ENCODE measurements at places on chromosomes 13 and 19.

- no peak for DNase-seq
These were observed 2.4 kb upstream of the POU2F2 start for GRCh38 chr19:42134535-42135070.

GRCh38 chr13:52738719-52739467 is 727 bp downstream of the CNMD start:
- DNase-seq: peak; percentile 9

DNA sequence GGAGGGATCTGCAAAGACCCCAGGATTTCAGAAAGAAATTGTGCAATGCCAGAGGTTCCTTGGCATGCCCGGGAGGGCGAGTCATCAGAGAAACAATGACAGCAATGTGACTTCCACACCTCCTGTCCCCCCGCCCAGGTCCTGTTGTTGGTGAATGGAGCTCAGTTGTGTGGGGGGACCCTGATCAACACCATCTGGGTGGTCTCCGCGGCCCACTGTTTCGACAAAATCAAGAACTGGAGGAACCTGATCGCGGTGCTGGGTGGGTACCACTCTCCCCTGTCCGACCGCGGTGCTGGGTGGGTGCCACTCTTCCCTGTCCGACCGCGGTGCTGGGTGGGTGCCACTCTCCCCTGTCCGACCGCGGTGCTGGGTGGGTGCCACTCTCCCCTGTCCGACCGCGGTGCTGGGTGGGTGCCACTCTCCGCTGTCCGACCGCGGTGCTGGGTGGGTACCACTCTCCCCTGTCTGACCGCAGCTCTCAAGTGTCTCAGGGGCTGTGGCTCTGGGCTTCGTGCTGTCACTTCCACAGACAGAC is 5.2 kb upstream of the F10 start:
- DNase-seq: no peak

- DNase-seq: no peak
These were observed at the start of gene TOMM40 for GRCh38 chr19:44891016-44891882. Gene TOMM40, plus strand, starts transcription at chr19:44891254. Its CDS starts 162 bp downstream, at chr19:44891416.

- DNase-seq: peak; percentile 50
These were observed 1.5 kb downstream of the TCF3 start for GRCh38 chr19:1650650-1651567.

DNA sequence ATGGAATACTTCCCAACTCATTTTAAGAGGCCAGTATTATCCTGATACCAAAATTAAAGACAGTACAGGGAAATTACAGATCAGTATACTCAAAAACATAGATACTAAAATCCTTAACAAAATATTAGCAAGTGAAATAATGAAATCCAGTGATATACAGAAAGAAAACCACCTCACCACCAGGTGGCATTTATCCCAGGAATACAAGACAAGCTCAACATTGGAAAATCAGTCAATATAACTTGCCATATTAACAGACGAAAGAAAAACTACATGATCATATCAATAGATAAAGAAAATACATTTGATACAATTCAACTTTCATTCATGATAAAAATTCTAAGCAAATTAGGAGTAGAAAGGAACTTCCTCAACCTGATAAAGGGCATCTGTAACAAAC is 6.7 kb upstream of the GNA15 start:
- no peak for DNase-seq

- DNase-seq: no peak
These were observed 149.8 kb upstream of the TMTC4 start for GRCh38 chr13:100824366-100824765.

DNA sequence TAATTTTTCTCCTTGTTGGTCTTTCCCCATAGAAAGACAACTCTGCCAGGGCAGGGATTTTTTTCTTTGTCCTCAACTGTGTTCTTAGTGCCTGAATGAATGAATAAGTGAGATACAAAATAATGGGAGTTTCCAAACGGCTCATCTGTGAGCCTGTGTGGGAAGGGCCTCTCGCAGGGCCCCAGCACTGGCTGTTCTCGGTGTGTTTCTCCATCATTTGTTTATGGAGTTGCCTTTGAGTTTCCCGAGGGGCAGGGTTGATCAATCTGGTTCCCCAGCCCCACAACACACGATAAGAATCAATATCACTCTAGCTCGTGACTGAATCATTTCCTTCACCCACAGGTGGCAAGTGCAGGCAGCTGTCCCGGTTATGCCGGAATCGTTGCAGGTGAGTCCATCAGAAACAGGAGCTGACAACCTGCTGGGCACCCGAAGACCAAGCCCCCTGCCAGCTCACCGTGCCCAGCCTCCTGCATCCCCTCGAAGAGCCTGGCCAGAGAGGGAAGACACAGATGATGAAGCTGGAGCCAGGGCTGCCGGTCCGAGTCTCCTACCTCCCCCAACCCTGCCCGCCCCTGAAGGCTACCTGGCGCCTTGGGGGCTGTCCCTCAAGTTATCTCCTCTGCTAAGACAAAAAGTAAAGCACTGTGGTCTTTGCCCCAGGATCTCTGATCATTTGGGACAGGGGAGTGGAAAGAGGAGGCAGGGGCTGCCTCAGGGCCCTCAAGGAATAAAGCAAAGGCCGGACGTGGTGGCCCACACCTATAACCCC is 14.9 kb downstream of the FXYD5 start:
- no peak for DNase-seq

- no peak for DNase-seq
These were observed 117.7 kb downstream of the PTPRS start for GRCh38 chr19:5222821-5223321.

DNA sequence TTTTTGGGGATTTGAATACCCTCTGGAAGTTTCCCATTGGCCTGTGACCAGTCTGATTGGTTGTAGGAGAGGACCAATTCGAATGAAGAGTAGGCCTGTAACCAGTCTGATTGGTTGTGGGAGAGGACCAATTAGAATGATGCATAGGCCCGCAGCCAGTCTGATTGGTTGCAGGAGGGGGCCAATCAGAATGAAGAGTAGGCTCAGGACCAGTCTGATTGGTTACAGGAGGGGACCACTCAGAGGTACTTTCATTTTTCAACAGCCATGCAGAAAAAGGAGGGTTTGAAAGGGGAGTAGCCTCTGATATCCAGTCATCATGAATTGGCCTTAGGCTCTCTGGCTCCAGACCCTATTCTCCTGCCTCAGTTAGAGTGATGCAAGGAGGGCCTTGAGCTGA is 30.4 kb upstream of the SLC1A5 start:
- no peak for DNase-seq

- no peak for DNase-seq
These were observed 12.1 kb downstream of the KBTBD7 start for GRCh38 chr13:41182231-41182630.

DNA sequence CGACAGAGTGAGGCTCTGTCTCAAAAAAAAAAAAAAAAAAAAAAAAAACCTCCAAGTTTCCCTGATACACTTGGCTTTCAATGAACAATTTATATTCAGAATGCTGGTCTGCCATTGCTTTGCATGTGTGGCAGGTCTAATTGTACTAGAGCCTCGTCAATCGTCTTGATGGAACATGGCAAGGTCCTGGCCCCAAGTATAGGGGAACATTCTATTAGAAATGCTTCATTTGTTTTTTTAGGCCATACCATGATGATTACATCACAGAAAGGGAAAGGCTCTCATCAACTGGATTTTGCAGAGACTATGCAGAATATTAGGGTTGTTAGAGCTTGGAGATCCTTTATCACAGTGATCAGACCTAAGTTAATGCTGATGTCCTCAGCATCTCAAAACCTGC is 28.0 kb downstream of the SPRY2 start:
- DNase-seq: no peak

DNA sequence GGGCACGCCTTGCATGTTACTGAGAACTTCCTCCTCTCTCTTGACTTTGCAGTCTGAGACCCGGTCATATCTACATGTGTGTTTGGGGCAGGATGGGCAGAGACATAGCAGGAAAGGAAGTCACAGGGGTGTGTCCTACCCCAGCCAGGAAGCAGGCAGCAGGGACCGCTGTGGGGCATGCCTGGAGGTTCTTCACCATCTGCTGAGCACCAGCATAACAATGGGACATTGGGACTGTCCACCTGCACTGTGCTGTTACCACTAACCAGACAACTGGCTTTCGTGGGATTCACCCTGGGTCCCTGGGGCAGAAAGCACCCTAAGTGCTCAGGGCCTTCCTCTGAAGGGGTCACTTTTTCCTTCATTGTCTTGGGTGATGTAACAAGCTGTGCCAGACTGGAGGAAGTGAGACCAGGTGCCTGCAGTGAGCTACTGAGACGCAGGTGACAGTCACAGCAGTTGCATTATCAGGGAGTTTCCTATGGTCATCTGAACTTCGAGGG is 2.6 kb upstream of the HAUS5 start:
- no peak for DNase-seq

DNA sequence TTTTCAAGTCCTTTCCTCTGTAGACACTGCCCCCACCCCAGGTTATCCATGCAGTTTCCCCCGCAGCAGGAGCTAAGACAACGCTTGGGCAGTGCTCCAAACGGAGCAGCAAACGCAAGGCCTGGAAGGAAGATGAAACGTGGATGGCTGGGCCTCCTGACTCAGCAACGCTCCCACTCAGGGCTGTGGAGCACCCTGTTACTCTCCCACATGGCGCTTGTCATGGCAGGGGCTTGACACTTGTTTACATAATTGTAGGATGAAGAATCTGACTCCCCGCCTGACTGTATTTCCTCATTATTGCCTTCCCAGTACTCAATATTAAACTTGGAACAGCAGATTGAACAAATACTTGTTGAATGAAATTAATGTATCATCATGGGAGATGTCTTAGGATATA is 799 bp upstream of the C1QTNF9B start:
- no peak for DNase-seq

DNA sequence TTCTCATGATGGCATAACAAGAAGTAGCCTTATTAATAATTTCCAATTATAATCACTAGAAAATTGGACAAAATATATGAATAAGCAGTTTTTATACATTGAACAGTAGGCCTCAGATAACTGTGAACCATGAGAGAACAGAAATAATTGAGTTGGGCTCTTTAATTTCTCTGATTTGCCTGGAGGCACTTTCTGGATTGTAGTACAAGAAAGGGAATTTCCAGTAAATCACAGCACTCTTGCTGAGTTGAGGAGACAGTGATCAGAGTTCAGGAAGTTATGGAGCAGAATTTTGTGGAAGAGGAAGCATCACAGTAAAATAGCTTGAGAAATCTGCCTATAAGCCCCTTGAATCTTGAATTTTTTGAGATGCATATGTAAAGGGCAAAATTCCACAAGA is 216.2 kb downstream of the MAB21L1 start:
- no peak for DNase-seq

GRCh38 chr19:33558856-33559255 is 37.3 kb upstream of the PEPD start:
- DNase-seq: peak; percentile 65

DNA sequence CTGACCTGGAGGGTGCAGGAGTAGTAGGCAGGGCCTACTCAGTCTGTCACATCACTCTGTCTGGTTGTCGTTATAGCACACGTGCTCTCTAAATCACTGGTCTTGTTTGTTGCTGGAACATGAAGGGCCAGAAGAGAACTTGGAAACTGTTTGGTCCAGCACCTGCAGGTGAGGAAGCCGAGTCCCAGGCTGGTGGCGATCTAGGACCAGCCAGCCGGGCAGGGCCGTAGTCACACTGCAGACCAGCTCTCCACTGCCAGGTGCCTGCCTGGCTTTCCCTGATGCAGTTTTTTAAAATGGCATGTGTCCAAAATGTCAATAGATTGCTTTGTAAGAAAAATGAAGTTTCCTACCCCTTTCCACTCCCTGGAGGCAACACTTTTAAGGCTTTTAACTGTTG is 53.7 kb downstream of the GGACT start:
- DNase-seq: no peak

DNA sequence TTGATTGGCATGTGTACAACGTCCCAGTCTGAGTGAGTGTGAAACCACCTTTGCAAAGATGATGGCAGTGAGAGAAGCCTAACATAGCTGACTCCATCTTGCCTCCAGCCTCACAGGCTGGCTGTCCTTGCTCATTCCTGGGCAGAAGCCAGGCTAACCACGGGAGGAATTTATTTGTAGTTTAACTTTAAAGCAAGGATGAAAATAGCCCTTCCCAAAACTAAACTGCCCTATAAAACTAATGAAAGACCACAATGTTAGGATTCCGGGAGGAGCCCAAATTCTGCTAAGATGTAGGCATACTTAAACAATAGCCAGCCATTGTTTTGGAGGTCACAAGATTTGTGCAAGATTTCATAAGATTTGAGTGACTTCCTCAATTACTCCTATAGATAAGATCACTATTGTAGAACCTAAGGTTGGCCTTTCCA is 96.6 kb upstream of the LSM14A start:
- DNase-seq: no peak

- DNase-seq: no peak
These were observed 21.0 kb downstream of the LTBP4 start for GRCh38 chr19:40621966-40622772.

- no peak for DNase-seq
These were observed 121.8 kb downstream of the AKAP11 start for GRCh38 chr13:42393573-42394360.

DNA sequence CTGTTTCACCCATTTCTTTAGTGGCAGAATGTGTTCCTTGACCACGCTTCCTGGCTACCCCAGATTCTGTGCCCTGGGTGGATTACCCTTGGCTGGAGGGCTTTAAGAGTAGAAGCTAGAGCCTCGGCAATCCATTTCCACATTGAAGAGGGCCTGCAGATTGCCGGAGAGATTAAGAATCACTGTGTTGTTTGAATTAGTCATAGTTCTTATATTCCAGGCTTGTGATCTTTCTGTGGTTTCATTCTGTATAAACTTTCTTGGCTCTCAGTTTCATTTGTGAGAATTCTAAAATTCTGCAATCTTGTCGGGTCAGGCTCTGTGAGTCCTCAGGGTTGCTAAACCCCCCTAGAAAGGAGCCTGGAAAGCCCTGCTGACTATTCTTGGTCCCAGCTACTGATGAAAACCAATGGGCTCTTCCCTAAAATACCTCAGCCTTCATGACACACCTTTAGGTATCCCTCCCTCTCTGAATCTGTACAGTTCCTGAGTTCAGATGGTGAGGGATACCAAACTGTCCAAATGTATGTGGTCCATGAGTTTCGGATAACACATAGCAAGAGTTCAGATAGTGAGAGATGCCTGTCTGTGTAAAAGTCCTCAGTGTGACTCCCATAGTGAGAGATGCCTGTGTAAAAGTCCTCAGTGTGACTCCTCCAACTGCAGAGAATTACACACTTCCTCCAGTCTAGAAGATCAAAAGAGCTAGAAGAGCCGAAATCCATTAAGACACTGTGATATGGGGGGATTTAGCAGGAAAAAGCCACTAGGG is 4.3 kb downstream of the PHF11 start:
- DNase-seq: no peak

DNA sequence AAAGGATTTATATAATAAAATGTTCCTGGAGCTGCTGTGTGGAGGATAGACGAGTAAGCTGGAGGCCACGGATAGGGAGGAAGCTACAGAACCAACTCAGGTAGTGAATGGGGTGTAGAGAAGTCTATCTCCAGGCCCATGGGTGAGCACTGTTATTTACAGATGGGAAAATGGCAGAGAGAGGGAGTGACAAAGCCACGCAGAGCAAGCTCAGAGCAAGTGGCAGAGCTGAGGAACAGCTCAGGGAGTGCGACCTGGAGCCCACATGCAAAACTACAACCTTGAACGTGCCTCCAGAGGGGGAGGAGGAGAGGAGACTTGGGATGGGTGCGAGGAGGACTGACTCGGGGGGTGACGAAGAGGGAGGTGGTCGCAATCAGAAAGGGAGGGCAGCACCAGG is 13.4 kb upstream of the RSPH6A start:
- no peak for DNase-seq

GRCh38 chr13:35961461-35962220 is 169.5 kb downstream of the DCLK1 start:
- DNase-seq: no peak

Data from muscle of arm (tissue), 14 donors.